Stimulated activated CD8-positive, alpha-beta memory T cell treated with anti-CD3 and anti-CD28 coated beads, Interleukin-7, amount 100 ng/mL, for 1 hour (primary cell): ENCODE measurements at places on chromosomes 16 and 17.

- DNase-seq: no peak
Measured at GRCh38 chr17:53724726-53725125, 98.0 kb upstream of the KIF2B start.

- DNase-seq: no peak
Measured at GRCh38 chr17:74190154-74190553, 13.3 kb upstream of the RPL38 start.

DNA sequence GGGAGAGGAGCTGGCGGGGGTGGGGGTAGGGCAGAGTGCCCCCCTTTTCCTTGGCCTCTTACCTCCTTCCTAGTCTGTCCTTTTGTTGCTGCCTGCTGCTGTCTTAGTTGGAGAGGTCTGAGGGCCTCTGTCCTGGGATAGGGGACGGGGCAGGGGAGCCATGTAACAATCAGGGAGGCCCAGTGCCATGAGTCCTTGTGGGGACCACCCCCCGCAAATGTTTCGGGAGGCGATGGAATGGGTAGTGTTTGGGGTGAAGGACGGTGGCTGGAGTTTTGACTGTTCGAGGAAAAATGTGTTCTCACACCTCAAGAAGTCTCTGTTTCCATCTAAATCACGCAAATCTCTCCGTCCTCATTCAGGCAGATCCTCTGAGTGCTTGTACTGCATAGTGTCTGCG, 99.0 kb downstream of the OR1D5 start:
- no peak for DNase-seq

- no peak for DNase-seq
Measured at GRCh38 chr17:73533781-73534180, 110.5 kb downstream of the SDK2 start.

GRCh38 chr16:24146518-24146917, 109.6 kb upstream of the CACNG3 start:
- DNase-seq: no peak

- peak; percentile 29 for DNase-seq
Measured at GRCh38 chr17:39239640-39240314, 14.0 kb upstream of the STAC2 start.

GRCh38 chr17:50101346-50102163, 6.4 kb downstream of the PDK2 start:
- DNase-seq: no peak

DNA sequence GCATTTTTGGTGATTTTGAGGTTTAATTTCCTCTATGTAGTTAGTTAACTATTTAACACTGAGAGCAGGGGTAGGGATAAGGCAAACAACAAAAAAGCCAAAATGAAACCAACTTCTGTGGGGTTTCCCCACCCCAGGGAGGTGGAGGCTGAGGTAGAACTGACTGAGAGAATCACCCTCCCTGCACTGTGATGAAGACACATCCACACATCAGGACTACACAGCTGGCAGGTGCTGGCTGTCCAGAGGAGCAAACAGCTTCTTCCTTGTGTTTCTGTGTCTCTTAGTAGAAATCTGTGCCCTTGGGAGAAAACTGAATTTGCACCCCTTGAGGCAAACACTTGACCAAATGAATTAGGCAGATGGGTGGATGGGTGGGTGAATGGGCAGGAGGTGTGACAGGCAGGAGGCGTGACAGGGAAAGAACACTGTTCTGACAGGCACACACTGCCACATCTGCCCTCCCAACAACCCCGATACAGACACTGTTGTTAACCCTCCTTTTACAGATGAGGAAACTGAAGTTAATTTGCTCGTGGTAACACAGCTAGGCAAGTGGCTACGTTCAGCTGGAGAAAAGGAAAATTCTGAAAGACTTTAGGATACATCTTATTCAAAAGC, 62.9 kb upstream of the AMZ2 start:
- DNase-seq: no peak

- no peak for DNase-seq
Measured at GRCh38 chr17:78878871-78879527, 24.0 kb downstream of the CEP295NL start.

GRCh38 chr16:4548124-4548523, 8.0 kb upstream of the C16orf96 start:
- DNase-seq: no peak

DNA sequence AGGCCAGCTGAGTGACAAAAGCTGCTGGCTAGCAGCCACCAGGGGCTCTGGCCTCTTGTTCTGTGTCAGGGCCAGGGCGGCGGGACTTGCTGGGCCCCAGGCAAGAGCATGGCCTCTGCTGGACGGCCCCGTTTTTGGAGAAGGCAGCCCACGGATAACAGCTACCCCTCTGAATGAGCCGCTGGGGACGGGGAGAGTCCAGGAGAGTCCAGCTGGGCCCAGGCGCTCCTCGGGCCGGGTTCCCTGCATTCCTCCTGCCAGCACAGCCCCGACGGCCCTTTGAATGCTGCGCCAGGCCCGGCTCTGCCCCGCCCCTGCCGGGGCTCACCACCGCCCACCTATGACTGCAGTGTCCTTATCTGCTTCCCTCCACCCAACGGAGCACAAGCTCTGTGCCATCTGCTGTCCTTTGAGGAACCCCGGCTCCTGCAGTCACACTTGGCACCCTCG, 33.4 kb downstream of the SLC7A5 start:
- no peak for DNase-seq

DNA sequence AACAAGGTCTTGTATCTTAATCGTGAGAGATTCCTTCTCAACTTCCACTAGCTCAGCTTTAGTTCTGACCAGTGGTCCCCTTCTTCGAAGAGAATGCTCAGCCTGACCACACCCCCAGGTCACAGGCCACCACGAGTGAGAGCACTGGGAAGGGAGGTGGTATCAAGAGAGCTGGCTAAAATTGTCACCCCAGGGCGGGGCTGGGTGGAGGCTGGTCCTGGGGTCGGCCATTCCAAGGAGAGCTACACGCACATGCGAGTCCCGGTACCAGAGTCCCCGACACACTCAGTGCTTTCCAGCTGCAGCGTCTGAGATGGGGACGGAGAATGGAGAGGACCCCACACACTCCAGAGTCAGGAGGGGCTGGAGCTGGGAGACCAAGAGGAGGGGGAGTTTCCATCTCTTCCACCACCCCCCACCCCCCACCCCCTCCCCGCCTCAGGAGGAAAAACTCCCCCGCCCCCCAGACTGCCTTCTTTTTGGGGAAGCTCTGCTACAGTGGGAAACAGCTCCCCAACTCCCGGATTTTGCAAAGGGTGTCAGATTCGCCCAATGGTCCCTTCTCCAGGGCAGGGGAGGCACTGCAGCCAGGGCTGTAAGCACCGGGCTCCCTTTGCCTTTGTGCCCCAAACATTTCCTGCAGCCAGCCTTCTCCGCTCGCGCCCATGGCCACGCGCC, 1.6 kb downstream of the C1QL1 start:
- no peak for DNase-seq

GRCh38 chr17:49862781-49863331, 15.0 kb upstream of the TAC4 start:
- DNase-seq: no peak

- no peak for DNase-seq
Measured at GRCh38 chr17:66555605-66556004, 253.2 kb downstream of the PRKCA start.

GRCh38 chr16:73523209-73523608, 475.3 kb upstream of the ZFHX3 start:
- DNase-seq: no peak

DNA sequence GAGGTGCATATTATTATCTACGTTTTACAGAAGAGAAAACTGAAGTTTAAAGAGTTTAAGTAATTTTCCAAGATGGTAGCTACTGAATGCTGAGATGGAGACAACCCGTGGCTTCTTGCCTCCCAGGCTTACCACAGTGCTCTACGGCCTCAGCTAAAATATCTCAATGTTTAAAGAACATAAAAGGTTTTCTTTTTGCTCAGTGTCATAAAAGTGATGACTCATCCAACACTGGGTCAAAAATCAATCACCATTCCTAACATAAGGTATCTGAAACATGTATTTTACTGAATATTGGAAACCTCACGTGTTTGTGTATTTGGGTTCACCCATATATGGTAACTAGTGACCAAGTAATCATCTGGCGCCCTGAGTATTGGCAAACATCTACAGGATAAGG, 18.4 kb downstream of the ABCA9 start:
- DNase-seq: no peak

- no peak for DNase-seq
Measured at GRCh38 chr17:70750983-70751382, 581.7 kb downstream of the KCNJ2 start.

GRCh38 chr16:81266680-81267095, 28.2 kb downstream of the BCO1 start:
- no peak for DNase-seq

- no peak for DNase-seq
Measured at GRCh38 chr17:13885953-13886889, 183.1 kb upstream of the COX10 start.

DNA sequence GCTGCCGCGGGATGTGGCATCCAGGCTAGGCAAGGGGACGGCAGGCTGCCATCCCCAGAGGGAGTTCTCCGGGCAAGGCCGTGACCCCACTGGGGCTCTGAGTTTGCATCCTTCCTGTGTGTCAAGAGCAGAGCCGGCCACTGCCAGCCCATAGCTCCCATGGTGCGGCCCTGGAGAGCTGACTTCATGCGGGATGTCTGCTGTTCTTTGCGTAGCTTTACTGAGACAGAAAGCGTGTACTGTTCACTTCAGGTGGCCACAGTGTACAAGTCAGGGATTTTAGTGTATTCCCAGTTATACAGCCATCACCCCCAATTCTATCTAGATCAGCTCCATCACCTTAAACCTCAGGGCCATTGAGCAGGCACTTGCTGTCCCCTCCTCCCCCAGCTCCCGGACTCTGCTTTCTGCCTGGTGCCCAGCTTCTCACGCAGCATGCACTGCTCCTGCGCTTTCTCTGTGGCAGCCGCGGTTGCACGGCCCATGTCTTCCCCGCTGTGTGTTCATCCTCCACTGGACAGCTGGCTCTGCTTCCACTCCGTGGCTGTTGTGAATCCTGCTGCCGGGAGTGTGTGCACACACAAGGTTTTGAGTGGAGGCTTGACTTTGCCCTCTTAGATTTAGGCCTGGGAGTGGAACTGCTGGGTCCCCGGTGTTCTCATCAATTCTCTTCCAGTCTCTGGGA, 71.2 kb downstream of the KLHDC4 start:
- no peak for DNase-seq

DNA sequence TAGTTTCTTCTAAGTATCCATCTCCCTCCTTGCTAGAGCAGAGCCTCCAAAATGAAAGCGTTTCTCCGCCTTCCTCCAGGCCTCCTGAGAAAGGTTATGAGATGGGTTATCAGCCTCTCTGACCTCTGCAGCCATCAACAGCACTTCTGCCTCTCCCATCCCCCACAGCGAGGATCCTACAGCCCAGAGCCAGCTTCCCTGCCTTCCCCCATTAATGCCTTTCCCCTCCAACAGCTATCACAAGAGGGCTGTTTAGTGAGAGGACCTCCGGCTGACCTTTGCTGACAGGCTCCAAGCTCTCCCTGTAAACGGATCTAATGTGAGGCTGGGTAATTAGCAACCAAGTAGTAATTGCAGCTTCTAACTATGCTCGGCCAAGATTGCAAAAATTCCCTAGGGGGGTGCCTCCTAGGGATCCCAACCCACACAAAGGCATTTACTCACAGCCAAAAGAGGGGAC, 55.8 kb downstream of the ZFHX3 start:
- DNase-seq: no peak

GRCh38 chr17:62703776-62704380, 76.4 kb downstream of the MRC2 start:
- DNase-seq: peak; percentile 56

DNA sequence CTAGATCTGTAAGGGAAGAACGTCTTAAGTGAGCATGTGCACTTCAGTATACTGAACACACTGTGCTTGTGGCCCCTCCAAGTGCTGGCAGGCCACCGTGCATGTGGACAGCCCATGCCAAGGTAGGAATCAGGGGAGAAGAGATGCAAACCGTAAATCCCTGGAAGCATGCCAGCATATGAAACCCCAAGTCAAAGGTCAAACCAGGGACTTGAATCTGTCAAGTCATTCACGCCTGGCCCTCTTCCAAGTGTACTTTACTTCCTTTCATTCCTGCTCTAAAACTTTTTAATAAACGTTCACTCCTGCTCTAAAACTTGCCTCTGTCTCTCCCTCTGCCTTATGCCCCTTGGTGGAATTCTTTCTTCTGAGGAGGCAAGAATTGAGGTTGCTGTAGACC, 2.8 kb upstream of the ATXN2L start:
- DNase-seq: no peak

DNA sequence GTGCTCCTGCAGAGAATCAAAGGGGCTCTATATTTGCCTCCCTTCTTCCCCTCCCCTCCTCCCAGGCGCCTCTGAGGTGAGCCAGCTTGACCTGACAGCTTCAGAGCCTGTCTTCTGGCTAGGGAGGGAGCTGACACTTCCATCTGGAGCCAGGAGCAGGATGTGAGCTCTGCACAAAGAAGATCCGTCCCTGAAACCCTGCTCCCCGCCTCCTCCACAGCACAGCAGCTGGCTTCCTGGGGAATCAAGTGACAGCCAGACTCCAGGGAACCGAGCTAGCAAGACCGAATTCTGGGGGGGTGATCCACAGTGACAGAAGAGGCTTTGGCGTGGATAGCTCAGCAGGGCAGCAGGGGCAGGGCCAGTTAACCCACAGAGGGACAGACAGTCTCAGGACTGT, 37.2 kb downstream of the CCDC182 start:
- DNase-seq: no peak

DNA sequence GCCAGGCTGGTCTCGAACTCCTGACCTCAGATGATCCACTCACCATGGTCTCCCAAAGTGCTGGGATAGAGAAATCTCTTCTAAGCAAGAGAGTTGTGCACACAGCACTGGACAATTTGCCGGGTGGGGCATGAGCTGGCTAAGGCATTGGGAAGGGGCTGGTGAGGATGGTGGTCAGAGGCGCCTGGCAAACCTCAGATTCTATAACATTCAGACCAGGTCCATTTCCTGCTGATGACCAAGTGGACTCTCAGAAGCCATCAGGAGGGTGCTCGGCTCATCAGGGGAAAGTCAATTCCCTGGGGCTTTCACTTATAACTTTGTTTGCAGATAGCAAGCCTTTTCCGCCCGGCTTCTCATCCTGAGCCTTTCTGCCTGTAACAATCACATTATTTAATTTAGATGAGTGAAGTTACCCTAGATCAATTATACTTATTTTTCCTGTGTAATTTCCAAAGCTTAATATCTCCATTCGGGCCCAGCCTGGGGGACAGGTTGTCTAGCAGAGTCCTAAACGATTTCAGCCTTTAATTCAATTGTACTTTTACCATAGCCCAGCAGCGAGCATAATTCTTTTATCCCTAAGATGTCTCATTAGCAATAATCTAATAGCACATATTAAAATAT, 15.0 kb upstream of the SLC6A2 start:
- DNase-seq: no peak

DNA sequence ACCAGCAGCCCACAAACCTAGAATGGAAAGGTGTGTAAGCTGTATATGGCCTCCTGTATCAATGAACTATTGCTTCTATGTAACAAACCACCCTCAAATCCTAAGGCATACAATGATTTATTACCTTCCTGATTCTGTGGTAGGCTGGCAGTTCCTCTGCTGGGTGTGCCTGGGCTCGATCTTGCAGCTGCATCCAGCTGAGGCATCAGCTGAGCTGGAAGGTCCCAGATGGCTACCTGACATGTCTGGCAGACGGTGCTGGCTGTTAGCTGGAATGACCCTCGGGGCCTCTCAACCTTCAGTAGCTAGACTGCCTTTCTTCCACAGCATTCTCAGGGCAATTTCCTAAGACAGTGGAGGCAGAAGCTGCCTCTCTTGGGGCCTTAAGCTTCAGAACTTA, 152.7 kb downstream of the RAB11FIP4 start:
- DNase-seq: no peak

- no peak for DNase-seq
Measured at GRCh38 chr17:10059684-10060211, 138.7 kb downstream of the GAS7 start.

- DNase-seq: no peak
Measured at GRCh38 chr17:57911834-57912673, 43.2 kb downstream of the CUEDC1 start.
